Pons (tissue), 1 donor: ENCODE measurements at places on chromosomes 1 and 21.

DNA sequence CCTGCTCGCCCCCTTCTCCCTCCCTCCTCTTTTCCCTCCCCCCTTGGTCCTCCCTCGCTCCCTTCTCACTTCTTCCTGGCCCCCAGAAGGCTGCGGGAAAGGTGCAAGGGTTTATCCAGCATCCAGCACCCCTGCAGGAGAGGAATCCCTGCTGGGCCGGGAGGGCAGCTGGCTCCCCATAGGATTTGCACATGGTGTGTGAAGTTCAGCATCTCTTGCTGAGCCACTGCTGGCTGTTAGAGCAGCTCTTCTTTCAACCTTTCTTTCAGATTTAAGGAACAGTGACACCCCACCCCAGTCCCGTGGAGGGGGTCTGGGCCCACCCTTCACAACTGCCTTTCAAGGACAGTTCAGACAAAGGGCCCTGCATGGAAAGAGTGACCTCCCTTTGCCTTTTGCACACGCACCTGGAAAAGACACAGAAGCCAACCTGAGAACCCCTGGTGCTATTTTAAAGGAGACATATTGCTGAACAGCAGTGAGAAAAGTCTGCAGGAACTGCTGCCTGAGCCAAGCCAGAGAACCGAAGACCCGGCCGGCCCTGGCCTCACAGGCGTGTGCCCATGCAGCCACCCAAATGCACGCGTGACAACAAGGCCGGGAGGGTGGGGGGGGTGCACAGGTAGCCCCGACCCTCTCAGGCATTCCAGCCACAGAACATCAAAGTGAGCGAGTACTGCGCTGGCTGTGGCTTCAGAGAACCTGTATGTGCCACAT is 66.6 kb downstream of the SLC37A1 start:
- no peak for DNase-seq

- DNase-seq = no peak
These were observed 126.5 kb downstream of the MATN1 start for GRCh38 chr1:30596891-30597290.

GRCh38 chr1:31022259-31022658 is 43.3 kb downstream of the PUM1 start:
- no peak for DNase-seq

GRCh38 chr1:61904354-61904753 is 162.1 kb downstream of the PATJ start:
- no peak for DNase-seq

- no peak for DNase-seq
These were observed 50.8 kb upstream of the SLC22A15 start for GRCh38 chr1:115925467-115925866.
